Activated T-helper 2 cell treated with anti-CD3 and anti-CD28 coated beads, Interferon-gamma antibody, Interleukin-2, Interleukin-4, amounts not matched to agents 10 μg/mL and 5 μg/mL and 100 μg/mL, durations not matched to agents 14 hours and 24 hours and 36 hours (primary cell): ENCODE measurements at places on chromosomes 7 and 10. TPM values are rescaled to one million over a fixed set of nuclear protein-coding genes. Genes with fewer than 3 reads are reported as not detected.

DNA sequence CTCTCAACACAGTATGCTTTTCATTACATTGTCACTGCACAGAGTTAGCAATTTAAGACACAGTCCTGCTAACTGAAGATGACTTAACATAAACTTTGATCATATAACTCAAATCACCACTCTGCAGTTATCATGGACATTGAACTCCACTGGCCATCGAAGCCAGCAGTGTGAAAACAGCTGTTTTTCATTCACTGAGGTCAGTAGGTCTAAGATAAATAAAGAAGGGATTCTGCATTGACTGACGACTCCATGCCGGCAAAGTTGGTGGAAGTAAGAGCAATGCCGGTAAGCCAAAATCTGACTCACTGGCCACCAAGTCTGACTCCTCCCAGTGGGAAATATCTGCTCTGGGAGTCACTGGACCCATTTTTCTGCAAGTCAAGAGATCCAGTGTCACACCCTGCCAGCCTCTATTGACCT is 449.9 kb upstream of the ANKRD30A start:
- H3K4me1 ChIP-seq = no peaks in the 10 kb centered on the region
- H3K36me3 ChIP-seq = no peaks in the 10 kb centered on the region
- H3K27ac ChIP-seq = no peak overlapping the region
- no peak for DNase-seq

- no peaks in the 10 kb centered on the region for H3K36me3 ChIP-seq
- no peak for DNase-seq
- H3K27ac ChIP-seq = no peak overlapping the region
- H3K4me3 ChIP-seq = no peak overlapping the region
Observed at GRCh38 chr10:17905491-17905890, 46.2 kb upstream of the SLC39A12 start.

DNA sequence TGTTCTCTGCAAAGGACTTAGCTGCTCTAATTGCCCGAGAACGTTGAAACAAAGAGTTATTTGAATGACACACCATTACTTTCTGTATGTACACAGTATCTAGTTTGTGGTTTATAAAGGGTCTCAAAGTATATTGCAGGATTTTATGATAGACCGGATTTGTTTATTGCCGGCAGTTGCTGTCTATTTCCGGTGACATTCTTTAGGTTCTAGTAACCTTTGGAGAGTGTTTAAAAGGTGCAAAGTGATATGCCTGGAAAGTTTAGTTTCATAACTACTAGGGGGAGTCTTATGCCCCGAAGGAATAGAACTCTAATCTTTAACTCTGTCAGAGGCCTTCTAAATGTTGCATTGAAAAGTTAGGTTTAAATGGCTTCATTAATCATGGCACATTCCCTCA is 63.8 kb downstream of the PAPSS2 start:
- no peak overlapping the region for H3K4me3 ChIP-seq
- no peaks in the 10 kb centered on the region for H3K4me1 ChIP-seq
- H3K27ac ChIP-seq = no peak overlapping the region
- H3K27me3 ChIP-seq = peaks cover 35% of the 10 kb centered on the region
- no peak for DNase-seq

DNA sequence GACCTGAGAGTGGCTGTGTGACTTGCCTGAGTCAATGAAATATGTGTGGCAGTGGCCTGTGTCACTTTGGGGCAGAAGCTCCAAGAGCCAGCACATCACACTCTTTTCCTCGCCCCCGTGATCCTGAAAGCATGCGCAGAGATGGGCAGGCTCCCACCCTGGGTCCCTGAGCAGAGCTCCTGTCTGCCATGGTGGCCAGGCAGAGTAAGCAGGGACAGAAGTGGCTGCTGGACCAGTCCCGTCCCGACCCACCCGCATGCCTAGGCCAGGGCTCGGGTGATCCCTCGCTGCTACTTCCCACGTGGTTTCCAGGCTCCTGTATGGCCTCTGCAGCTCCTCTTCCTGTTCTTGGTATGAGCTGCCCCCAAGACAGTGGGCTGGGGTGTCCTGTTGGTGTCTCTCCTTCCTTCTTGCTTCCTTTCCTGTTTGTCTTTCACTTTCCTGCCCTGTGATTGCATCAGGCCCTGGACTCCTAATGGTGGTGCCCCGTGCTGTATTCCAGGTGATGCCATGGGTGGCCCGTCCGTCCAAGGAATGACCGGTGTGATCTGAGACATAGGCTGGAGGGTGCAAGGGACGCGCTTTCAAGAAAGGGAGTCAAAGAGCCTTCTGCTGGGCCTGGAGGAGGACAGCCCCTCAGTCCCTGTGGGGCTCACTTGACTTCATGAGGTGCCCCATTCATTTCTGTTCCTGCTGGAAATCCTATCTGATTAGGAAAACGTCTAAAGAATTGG is 71.4 kb upstream of the SHH start:
- no peak overlapping the region for H3K27ac ChIP-seq
- H3K27me3 ChIP-seq = no peaks in the 10 kb centered on the region
- no peak overlapping the region for H3K4me3 ChIP-seq

Gene GRM8
- not detected in 2 replicates for total RNA-seq
